ENCODE measurements at places on chromosomes 6 and 20.

- no peak for DNase-seq
Measured at GRCh38 chr6:139372326-139373153, 1.9 kb downstream of the CITED2 start.

GRCh38 chr6:149897855-149898744 lies at the start of gene RAET1E:
Gene RAET1E (minus strand): TSS chr6:149898113. CDS start chr6:149890901, 7,212 bp downstream.
- no peak for DNase-seq

DNA sequence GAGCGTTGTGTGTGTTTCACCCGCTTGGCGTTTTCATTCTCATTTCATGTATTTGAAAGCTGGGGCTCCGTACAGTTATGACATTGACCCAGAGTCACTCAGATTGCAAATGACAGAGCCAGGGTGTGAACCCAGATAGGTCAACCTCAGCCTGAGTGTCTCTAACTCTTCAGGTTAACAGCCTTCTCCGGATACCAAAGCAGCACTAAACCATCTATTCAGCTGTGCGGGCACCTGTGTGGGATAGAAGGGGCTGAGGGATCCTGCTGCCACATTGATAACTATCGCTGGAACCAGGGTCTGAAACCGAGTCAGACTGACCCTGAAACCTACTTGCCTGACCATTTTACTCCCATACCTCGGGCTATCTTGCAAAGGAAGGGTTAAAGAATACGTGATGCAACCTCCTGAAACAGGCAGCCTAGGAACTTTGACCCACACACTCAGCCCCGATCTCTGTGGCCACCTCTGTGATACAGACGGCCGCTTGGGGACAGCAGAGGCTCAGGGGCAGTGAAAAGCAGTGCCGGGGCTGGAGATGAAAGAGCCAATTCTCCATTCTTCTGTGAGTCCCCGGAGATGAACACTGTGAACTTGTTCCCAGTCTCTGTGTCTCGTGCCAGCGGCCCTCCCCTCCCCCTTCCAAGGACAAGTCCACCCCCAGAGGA lies 233.5 kb upstream of the QKI start:
- no peak for DNase-seq

DNA sequence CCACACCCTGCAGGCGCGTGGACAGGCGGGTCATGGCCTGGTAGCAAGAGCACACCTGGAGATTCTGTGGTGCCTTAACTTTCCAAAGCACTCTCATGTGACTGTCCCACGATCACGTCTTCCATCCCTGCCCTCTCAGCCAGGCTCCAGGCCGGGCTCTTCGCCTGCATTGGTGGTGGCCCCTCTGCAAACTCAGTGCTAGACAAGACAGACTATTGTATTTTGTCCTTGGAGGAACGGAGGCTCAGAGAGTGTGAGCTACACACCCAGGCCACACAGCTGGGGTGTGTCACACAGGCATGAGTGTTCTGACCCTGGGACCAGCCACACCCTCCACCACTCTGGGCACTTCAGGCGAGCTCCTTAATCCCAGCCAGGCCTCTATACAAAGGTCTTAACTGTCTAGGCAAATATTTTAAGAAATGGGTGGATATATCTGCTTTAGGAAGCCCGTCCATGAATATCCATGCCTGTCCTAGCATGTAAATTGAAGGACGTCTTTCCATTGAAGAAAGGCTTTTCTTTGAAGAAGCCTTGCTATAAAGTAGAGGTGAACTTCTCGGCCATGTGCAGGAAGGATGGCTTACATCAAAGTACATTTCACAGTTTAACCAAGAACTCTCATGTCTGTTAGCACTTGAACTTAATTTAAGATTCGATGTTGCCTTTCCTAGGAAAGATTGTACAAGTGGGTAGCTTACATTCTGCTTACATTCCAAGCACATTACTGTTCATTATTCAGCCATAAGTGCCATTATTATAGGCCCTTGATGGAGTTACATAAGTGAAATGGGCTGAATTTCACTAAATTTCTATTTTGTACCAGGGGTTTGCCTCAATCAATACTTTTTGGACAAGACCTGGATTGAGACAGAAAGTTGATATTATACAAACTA lies 263.9 kb downstream of the DLL1 start:
- DNase-seq, result no peak

GRCh38 chr20:31881945-31882344 lies 11.5 kb downstream of the TTLL9 start:
- no peak for DNase-seq

DNA sequence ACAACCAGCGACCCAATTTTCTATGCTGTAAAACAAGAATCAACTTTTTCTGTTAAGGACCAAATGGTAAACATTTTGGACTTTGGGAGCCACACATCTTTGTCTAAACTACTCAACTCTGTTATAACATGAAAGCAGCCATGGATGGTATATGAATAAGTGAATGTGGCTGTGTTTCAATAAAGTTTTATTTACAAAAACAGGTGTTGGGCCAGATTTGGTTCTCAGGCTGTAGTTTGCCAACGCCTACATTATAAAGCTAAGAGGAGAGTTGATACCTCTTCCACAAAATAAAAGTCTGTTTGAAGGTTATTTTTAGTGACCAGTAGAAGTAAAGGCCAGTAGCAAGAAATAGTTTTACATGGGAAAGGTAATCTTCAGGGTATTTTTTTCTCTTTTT lies 60.4 kb upstream of the SDHAF4 start:
- DNase-seq, result no peak

- DNase-seq, result no peak
Measured at GRCh38 chr6:133890711-133891148, 1.8 kb downstream of the TCF21 start.

DNA sequence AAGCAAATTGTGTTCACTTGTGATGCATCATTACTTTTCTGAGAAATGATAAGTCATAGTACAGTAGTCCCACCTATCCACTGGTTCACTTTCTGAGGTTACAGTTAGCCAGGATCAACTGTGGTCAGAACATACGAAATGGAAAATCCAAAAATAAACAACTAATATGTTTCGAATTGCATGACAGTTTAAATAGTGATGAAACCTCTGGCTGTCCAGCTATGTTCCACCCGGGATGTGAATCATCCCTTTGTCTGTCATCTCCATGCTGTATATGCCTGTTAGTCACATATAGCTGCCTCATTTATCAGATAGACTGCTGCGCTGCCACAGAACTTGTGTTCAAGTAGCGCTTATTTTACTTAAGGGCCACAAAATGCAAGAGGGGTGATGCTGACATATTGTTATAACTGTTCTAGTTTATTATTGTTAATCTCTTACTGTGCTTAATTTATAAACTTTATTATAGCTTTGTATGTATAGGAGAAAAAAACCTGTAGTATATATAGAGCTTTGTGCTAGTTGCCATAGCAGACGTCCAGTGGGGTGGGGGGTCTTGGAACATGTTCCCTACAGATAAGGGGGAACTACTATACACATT lies 29.2 kb downstream of the AFDN start:
- no peak for DNase-seq

DNA sequence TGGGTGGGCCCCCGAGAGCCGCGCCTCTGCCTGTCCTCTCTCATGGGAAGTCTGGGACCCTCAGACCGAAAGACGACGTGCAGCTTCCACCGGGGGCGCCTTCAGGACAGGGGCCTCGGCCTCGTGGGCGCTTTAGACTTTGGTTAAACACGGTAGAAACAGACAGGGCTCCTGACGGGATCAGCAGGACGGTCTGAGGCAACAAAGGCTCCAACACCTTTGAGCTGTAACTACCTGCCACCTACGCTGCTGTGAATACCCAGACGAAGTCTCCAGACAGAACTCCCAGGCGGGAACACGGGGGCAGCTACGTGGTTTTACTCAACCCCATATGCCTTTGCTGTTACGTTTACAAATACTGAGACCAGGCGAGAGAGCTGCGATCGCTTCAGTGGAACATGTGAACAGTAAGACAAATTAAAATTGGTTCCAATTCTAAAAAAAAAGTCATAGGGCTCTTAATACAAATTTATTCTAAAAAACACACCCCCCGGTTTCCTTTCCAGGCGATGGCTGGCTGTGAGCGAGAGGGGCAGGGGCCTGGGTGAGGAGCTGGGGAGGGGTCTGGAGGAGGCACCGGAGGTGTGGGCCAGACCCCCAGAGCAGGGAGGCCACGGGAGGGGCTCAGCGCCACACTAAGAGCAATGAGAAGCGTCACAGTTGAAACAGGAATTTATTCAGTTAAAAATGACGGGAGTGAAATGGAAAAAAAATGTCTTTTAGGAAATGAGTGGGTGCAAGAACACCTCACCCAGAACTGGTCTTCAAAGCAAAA lies 453.2 kb downstream of the QKI start:
- no peak for DNase-seq

- DNase-seq, result no peak
Measured at GRCh38 chr20:44576297-44576696, 6.1 kb upstream of the PKIG start.

DNA sequence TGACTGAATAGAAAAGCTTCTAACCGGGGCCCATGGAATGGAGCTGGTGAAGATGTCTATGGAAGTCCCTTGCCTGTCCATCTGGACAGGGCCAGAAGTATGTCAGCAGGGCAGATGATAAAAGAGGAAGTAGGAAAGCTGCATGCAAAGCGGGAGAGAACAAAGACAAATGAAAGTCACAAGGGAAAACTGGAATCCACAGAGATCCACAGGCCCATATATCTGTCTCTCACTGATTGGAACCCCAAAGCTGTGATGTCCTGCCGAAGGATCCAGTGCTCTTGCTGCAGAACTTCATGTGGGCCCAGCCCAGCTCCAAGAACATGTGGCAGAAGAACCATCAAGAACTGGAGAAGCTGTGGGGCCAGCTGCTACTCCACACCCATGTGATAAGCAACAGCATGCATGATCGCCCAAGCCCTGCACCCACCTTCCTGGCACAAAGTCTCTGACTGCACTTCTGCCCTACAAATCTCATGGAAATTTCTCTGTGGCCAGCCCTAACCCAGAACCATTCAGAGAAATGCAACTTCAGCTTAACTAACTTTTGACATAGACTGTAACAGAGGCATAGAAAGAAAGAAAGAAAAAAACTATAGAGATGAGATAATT lies 716.0 kb downstream of the KIF16B start:
- DNase-seq, result no peak
